ENCODE measurements at places on chromosomes 12 and 14.

GRCh38 chr12:126726481-126727217 lies 1540.3 kb upstream of the TMEM132C start:
- DNase-seq = no peak

- DNase-seq = peak; percentile 43
Observed at GRCh38 chr14:90513161-90514014, 116.6 kb downstream of the CALM1 start.

DNA sequence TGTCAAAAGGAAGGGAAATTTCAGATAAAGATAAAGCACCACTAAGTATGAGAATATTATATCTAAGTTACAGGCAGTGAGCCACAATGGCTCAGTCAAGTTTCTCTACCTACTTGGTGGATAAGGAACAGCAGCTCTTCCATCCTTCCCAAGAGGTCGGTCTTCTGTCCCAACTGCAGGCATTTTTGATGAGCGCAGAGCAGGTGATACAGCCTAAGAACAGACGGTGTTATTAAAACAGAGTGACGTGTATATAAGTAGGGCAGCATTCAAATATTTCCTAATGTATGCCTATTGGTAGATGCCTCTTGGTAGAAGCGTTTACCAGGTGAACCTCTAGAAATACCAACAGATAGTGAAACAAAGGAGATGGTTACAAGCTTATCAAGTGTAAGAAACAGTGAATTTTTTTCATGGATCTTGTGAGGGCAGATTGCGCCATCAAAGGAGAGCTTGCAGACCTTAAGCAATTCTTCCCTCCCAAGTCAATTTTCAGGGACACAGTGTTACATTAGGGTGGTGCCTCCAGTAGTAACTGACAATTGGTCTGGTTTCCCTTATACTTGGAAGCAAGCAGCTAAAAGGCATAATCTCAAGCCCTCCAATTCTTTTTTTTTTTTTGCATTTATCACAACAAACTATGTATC lies 274.5 kb downstream of the MED13L start:
- no peak for DNase-seq

GRCh38 chr12:128336204-128337070 lies 69.5 kb downstream of the TMEM132C start:
- DNase-seq = peak; percentile 1
